ENCODE measurements at places on chromosomes 6 and 20. TPM values are rescaled to one million over a fixed set of nuclear protein-coding genes. Genes with fewer than 3 reads are reported as not detected.

DIDO1 gene
- total RNA-seq: 49.6 TPM

TFAP2B gene
- not detected for total RNA-seq

COMMD7 gene
- 31.6 TPM for total RNA-seq

SALL4 gene
- 0.70 TPM for total RNA-seq

TRDN gene
- not detected for total RNA-seq

FAM162B gene
- total RNA-seq: not detected

SGK2 gene
- total RNA-seq: not detected

TNNC2 gene
- not detected for total RNA-seq

LRRC1 gene
- total RNA-seq: 2.3 TPM

CAP2 gene
- total RNA-seq: not detected

MEP1A gene
- not detected for total RNA-seq

ENPP5 gene
- 0.19 TPM for total RNA-seq

MUC21 gene
- total RNA-seq: not detected

CRISP2 gene
- total RNA-seq: not detected

SPATA25 gene
- total RNA-seq: 2.1 TPM

WASF1 gene
- total RNA-seq: 2.9 TPM

STMND1 gene
- total RNA-seq: not detected

GJA1 gene
- 0.06 TPM for total RNA-seq

MAK gene
- total RNA-seq: 2.5 TPM

SMLR1 gene
- total RNA-seq: not detected

AGER gene
- total RNA-seq: 10.5 TPM

UNC5CL gene
- 1.2 TPM for total RNA-seq

LIN28B gene
- total RNA-seq: not detected

PTPRA gene
- 47.7 TPM for total RNA-seq

RIPOR3 gene
- total RNA-seq: not detected

All from activated CD8-positive, alpha-beta memory T cell treated with anti-CD3 and anti-CD28 coated beads for 36 hours (primary cell).